ENCODE measurements at places on chromosomes 2 and 18. TPM values are rescaled to one million over a fixed set of nuclear protein-coding genes. Genes with fewer than 3 reads are reported as not detected.
A peak's percentile ranks its signal among the peaks of the same experiment; 100 is the strongest.

DNA sequence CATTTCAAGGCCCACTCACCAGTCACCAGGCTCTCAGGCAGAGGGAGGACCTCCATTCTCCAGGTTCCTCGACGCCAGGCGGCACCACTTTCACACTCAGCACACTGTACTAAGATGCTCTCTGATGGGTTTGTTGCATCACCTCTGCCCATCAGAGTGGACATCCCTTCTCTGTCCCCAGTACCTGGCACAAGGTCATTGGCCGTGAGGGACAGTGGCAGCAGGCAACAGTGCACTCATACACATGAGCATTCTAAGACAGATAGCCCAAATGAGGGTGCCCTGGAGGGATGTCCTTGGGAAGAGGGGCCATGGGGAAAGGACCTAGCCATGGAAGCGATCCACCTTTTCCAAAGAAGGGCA, 3.0 kb upstream of the ADRA2B start:
- no peak overlapping the region for H3K27ac ChIP-seq
- DNase-seq = no peak

DNA sequence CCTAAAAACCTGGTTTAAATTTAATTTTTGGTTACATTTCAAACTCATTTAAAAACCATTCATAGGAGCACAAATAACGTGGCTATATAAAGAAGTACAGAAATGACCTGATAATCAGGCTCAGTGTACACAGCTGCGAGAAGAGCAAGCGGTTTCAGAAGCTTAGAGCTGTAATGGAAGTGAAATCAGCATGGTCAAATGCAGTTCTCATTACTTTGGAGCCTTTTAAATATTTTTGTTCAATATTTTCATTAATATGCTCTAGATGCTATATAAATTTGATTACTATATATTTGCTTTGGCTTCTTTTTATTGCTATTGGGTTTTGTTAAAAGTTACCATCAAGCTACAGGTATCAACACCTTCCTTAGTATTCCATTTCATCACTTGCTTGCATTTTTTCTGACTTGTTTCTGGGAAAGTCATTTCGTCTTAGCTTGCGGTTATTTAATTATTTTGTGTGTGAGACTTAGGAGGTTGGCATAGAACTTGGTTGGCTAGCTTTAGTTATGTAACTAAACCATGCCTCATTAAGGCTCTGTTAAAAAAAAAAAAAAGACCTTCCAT, 58.7 kb downstream of the AFTPH start:
- peaks cover 9% of the 10 kb centered on the region for H3K4me1 ChIP-seq
- no peak overlapping the region for H3K4me3 ChIP-seq
- peak overlapping the region; percentile 60 for H3K27ac ChIP-seq
- DNase-seq = no peak
- H3K27me3 ChIP-seq = no peaks in the 10 kb centered on the region
- peaks cover 13% of the 10 kb centered on the region for H3K36me3 ChIP-seq

GRCh38 chr2:96913398-96914202, 43.7 kb upstream of the SEMA4C start:
- peak; percentile 62 for DNase-seq
- H3K36me3 ChIP-seq = peaks cover 19% of the 10 kb centered on the region
- H3K4me3 ChIP-seq = peak overlapping the region; percentile 78
- H3K27me3 ChIP-seq = no peaks in the 10 kb centered on the region
- peaks cover 25% of the 10 kb centered on the region for H3K4me1 ChIP-seq

DNA sequence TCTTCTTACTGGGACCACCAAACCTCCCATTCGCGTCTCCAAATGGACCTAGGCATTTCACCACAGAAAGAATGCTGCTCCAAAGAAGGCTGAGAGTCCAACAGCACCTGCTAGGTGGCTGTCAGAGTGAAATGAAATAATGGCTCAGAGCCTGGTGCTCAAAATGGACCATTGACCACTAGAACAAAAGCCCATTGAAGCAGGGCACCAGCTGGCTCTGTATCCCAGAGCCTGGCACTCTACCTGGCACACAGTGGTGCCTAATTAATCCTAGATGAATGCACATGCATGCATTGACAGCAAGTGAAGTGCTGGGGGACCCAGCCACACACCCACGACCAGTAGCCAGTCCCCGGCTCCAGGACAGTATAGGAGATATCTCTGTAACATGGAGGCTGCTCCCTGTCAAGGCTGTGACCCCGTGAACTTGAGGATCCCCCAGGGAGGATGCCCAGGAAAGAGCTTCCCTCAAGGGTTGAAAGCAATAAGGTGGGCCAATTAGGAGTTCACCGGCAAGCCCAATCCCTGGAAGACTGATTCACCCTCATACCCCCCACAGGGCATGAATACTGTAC, 261.3 kb downstream of the TNS1 start:
- no peak overlapping the region for H3K4me3 ChIP-seq
- no peak for DNase-seq

GRCh38 chr2:223589901-223590300, 12.3 kb downstream of the SCG2 start:
- no peaks in the 10 kb centered on the region for H3K36me3 ChIP-seq
- H3K4me3 ChIP-seq = no peak overlapping the region
- H3K27me3 ChIP-seq = no peaks in the 10 kb centered on the region
- no peaks in the 10 kb centered on the region for H3K4me1 ChIP-seq
- no peak for DNase-seq
- H3K27ac ChIP-seq = no peak overlapping the region

Gene TTC31
- 41.8 TPM for total RNA-seq

Gene ST8SIA3
- not detected for total RNA-seq
